ENCODE measurements at places on chromosomes 2 and 18.

DNA sequence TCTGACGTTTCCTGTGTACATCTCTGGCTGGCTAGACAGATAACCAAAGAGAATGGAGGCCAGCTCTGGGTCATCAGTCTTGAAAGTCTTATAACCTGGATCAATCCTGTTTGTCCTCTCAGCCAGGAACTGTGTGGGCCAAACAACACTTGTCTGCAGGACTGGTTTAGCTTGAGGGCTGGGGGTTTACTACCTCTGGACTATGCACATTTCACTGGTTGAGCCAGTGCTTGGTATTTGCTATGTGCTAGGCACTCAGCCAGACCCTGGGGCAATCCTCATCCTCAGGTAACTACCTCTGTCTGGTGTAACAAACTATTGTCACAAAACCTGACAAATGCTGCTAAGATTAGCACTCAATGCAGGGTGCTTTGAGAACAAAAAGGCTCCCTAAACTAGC lies 169.7 kb downstream of the HAUS1 start:
- DNase-seq = no peak

DNA sequence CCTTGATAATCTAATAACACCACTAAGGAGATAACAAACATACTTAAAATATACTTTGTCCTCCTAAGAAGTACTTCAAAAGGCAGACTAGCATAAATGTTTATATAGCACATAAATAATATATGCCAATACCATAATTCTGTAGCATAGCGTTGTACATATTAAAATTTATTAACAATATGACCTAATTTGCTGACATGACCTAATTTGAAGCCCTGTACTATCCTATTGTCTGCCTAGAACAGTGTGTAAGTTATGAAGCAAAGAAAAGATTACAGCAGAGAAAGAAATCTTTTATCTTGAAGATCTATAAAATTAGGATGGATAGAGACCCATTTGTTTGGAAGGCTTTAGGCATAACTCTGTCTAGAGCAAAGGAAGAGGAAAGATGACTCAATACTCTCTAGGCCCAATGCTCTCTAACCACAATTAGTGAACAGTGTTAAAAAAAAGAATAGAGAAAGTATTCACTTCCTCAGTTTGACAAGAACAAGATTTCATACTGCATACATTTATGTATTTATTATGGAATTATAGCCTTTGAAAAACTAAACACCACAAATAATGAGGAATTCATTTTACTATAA lies 231.3 kb downstream of the ZRANB3 start:
- DNase-seq = no peak

DNA sequence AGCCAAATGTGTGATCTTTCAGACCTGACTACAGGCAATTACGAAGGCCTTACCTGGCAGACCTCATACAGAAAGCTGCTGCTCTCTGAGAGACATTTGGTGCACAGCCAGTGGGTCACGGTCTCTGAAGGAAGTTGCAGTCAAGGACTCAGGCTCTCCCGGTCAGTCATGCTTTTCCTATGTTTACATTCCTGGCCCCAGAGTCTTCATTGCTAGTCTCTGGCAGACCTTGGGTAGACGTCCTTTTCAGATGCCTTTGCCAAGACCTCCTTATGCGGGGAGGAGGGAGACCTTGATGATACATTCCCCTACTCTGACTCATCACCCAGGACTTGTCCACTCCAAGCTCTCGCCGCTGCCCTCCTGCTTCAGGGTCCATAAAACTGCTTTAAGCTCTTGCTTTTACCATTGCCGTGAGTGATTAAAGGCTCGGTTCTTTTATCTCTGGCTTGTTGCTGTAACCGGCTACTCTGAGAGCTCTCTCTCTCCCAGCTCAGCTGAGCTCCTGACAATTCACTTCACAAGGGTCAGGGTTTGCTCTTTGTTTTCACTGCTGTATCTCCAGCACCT lies 62.0 kb upstream of the SLC35F5 start:
- no peak for DNase-seq

DNA sequence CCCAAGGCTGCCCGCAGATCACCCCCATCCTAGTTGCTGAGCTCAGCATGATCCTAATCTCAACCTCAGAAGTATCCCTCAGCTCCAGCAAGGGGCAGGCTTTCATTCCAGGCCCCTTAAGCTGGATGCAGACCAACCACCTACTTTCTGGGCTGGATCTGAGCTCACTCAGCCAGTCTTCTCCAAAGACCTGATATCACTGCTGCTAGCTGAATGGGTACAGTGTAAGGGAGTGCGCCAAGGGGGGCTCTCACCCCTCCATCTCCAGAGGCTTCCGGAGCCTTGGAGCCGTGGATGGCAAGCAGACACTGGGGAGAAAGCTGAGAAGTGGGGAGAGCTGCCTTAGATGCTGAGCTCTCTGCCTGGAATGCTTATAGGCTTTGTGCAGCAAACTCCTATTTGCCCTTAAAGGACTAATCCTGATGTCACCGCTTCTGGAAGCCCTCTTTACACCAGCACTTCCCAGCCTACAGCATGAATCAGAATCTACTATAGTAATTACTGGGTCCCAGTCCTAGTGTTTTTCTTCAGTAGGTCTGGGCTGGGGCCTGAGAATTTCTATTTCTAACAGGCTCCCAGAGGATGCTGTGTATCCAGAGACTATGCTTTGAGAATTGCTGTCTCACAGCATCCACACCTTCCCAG lies 31.0 kb downstream of the GYPC start:
- DNase-seq = no peak

GRCh38 chr2:20662308-20662937 lies 4.5 kb upstream of the GDF7 start:
- DNase-seq = no peak

DNA sequence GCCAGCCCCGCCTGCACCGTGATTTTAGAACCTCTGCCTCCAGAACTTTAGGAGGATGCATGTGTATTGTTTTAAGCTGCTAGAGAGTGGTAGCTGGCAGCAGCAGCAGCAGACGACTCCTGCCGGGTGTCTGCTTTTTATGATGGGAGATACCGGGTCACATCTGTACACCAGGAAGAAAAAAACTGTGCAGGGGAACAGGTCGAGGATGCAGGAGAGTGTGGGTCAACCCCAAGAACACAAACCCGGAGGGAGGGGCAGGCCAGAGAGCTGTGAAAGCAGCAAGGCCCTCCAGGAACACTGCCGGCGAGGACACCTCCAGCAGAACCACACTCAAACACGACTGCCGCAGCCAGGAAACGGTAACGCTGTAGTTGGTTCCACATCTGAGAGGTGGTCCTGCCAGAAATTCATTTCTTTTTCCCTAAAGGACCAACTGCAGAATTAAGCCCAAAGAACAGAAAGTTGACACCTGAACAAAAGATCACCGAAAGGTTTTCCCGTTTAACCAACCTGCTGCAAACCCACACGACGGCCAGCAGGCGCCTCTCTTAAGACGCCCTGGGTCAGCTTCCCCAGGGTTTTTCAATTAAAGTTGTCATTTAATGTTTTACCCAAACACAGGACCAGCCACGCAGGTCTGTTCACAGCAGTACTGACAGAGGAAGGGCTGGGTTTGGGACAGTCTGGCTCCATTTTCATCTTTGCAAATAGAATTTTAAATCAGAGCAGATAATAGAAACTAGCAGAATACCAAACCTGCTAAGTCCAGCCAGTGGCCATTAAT lies 60.5 kb downstream of the NDUFA10 start:
- DNase-seq = no peak

DNA sequence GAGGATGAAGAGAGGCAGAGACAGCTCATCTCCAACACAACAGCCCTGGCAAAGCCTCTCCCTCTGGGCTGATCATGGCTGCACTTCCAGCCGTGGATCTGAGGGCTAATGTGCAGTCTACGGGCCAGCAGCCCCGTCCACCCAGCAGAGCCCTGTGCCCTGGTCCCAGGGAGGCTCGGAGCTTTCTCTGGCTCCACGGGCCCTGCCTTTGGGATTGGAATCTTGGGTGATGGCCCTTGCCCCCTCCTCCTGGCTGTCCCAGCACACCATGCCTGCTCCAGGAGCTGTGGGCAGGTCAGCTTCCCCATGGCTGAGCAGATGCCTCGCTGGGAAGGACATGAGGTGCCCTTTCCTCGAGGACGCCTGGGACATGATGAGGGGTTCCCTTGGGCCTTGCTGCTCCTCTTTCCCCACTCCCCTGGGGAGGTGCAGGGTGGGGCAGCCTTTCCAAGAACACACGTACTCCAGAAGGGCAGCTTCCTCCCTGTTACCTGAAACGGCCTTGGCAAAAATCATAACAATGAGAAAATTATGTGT lies 66.9 kb downstream of the C18orf63 start:
- DNase-seq = no peak
